Omental fat pad (tissue), 4 donors: ENCODE measurements at places on chromosomes 2 and 18. TPM values are rescaled to one million over a fixed set of nuclear protein-coding genes. Genes with fewer than 3 reads are reported as not detected.

GRCh38 chr2:211994806-211995205, 543.8 kb downstream of the ERBB4 start:
- DNase-seq = no peak

Gene SULT1C4
- 4.8 TPM for total RNA-seq

Gene ESPNL
- 0.25 TPM for total RNA-seq

- DNase-seq = no peak
Observed at GRCh38 chr2:182767578-182767977, 51.5 kb downstream of the DNAJC10 start.
